Right lobe of liver (tissue), 6 donors: ENCODE measurements at places on chromosomes 3 and 15. TPM values are rescaled to one million over a fixed set of nuclear protein-coding genes. Genes with fewer than 3 reads are reported as not detected.

- no peak overlapping the region for H3K4me3 ChIP-seq
- no peak overlapping the region for H3K27ac ChIP-seq
- no peak for DNase-seq
- no peaks in the 10 kb centered on the region for H3K27me3 ChIP-seq
- H3K4me1 ChIP-seq = no peaks in the 10 kb centered on the region
- H3K36me3 ChIP-seq = no peaks in the 10 kb centered on the region
Measured at GRCh38 chr3:182803596-182803995, 10.3 kb downstream of the ATP11B start.

DNA sequence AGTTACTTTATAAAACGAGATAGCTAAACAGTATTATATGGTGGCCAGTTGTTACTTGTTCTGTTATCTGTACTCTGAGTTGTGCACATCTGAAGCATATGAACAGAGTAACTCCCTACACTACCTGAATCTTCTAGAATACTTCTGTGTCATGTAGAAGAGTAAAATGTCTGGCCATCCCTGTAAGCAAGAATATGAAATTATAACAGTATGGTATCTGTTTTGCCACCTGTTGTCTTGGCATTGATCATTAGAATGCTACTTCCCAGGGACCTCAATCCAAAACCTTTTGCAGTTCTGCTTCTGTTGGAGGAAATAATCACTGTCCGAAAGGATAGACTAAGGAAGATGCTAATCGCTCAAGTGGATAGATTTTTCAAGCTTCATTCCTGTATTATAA is 1.9 kb downstream of the TEX9 start:
- H3K4me3 ChIP-seq = no peak overlapping the region
- H3K36me3 ChIP-seq = no peaks in the 10 kb centered on the region
- no peaks in the 10 kb centered on the region for H3K27me3 ChIP-seq
- H3K27ac ChIP-seq = no peak overlapping the region
- H3K4me1 ChIP-seq = no peaks in the 10 kb centered on the region

- no peak overlapping the region for H3K4me3 ChIP-seq
- no peak overlapping the region for H3K27ac ChIP-seq
- no peak for DNase-seq
- H3K4me1 ChIP-seq = no peaks in the 10 kb centered on the region
Measured at GRCh38 chr3:179027326-179027900, 44.2 kb downstream of the ZMAT3 start.

- no peak overlapping the region for H3K4me3 ChIP-seq
- H3K27me3 ChIP-seq = no peaks in the 10 kb centered on the region
- no peaks in the 10 kb centered on the region for H3K36me3 ChIP-seq
- DNase-seq = no peak
Measured at GRCh38 chr3:79380581-79380980, 387.2 kb downstream of the ROBO1 start.

DNA sequence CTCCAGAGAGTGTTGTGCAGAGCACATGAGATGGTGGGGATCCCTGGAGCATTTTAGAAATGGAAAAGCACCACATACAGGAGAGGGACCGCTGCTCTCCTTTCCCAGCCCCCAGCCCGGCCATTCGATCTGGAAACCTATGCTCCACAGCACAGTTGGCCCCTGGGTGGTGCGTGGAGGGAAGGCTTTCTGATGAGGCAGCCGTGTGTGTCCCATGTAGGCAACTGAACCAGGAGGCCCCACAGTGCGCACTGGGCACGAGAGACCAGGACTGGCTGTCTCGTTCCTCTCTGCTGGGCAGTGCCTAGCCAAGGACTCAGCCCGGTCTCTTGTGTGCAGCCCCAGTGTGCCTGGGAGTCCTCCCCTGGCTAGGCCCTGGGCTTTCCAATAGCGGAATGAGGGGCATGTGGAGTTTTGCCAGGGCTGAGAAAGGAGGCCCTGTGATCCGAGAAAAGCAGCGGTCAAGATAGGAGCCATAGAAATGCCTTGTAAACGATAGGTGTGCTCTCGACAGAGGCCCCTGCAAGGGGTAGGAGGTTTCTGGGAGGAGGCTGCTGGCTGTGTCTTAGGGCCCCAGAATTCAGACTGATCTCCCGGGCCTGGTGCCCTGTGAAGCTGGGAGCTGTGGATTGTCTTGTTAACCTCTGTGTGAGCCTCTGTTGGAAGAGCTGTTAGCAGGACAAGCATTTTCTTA is 39.0 kb downstream of the CHDH start:
- no peaks in the 10 kb centered on the region for H3K36me3 ChIP-seq
- peak; percentile 33 for DNase-seq
- no peak overlapping the region for H3K4me3 ChIP-seq

DNA sequence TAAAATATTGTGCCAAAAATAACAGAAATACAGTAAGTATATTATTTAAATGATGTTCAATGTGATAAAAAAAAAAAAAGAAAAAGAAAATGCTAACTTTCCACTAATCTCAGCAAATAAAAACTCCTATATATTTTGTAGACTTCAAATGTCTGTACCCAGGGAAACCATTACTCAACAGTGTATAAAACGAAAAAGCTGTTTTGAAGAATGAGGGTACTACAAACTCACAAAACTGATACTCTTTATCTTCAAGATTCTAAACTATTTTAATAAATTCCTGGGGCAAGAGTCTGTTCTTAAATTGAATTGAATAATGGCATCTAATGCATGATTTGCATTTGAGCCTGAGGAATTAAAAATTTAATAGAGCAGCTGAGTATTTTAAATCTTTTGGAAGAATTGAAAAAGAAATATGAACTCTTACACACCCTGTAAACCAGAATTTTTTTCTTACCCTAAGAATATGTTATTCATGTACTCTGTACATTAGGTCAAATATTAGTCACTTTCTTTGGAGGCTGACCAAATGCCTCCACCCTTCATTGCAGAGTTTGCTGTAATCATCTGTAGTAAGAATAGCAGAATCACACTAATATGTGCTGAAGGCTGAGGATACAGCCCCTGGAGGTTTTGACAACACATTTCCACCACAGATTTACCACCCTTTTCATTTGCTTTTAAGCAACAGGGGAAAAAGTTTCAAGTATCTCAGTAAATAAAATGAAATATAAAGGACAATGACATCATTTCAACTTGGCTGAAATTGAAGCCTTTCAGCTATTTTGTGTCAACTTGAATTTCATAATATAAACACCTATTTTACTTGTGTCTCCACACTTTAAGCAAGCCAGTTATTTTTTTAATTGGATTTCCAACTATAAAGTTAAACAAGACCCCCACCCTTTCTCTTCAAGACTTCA is 79.7 kb downstream of the FBN1 start:
- no peaks in the 10 kb centered on the region for H3K27me3 ChIP-seq
- no peak overlapping the region for H3K4me3 ChIP-seq
- no peak for DNase-seq
- H3K27ac ChIP-seq = no peak overlapping the region
- no peaks in the 10 kb centered on the region for H3K36me3 ChIP-seq
- no peaks in the 10 kb centered on the region for H3K4me1 ChIP-seq

DNA sequence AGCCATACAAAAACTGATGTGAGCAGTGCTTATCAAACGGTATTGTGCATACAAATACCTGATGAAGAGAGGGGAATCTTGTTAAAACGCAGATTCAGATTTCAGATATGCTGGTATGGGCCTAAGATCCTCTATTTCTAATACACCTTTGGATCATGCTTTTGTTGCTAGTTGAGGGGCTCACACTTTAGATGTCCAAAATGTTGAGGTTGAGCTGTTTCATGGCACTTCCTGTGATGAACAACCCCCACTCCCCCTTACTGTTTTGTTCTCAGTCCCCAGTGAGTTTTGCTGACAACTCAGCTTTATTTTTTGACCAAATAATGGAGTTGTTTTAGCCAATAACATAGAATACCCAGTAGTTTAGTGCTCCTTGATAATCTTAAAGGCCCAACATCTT is 53.2 kb downstream of the ROBO2 start:
- no peaks in the 10 kb centered on the region for H3K4me1 ChIP-seq
- DNase-seq = no peak
- no peak overlapping the region for H3K4me3 ChIP-seq
- H3K27me3 ChIP-seq = no peaks in the 10 kb centered on the region
- no peak overlapping the region for H3K27ac ChIP-seq

DNA sequence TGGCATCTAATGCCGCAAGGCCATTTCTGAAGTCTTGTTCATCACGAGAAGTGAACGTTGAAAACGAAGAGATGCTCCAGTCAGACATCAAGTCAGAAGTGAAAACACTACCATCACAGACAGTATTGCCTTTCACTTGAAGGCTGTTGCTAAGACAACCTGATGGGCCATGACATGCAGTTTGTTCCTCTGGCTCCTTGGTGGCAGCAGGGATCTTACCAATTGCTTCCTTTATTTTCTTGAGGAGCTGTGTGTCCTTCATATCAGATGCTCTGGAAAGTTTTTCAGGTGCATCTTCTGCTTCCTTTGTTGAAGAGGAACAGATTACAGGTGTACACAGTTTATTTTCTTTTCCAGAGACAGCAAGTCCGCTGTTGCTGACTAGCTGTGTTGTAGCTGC is 30.7 kb upstream of the MYLK start:
- no peaks in the 10 kb centered on the region for H3K27me3 ChIP-seq
- H3K36me3 ChIP-seq = no peaks in the 10 kb centered on the region
- no peaks in the 10 kb centered on the region for H3K4me1 ChIP-seq
- no peak overlapping the region for H3K27ac ChIP-seq
- DNase-seq = no peak

GRCh38 chr3:107432013-107432515 is 54.8 kb downstream of the CCDC54 start:
- no peaks in the 10 kb centered on the region for H3K27me3 ChIP-seq
- no peaks in the 10 kb centered on the region for H3K4me1 ChIP-seq
- H3K36me3 ChIP-seq = no peaks in the 10 kb centered on the region

DNA sequence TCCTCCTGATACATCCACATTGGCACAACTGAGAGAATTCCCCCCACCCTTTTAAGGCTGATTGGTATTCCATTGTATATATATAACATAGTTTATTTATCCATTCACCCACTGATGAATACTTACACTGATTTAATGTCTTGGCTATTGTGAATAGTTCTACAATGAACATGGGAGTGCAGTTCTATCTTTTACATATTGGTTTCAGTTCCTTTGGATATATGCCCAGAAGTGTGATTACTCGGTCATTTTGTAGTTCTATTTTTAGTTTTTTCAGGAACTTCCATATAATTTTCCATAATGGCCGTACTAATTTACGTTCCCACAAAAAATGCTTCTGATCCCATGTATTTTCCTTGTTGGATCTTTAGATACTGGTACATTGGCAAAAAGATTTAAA is 135.3 kb downstream of the FMN1 start:
- DNase-seq = no peak
- H3K27ac ChIP-seq = no peak overlapping the region
- no peaks in the 10 kb centered on the region for H3K4me1 ChIP-seq
- no peaks in the 10 kb centered on the region for H3K36me3 ChIP-seq
- H3K4me3 ChIP-seq = no peak overlapping the region

The KLF15 gene
- total RNA-seq = 107 TPM

The SPRED1 gene
- total RNA-seq = 9.6 TPM

The SLC25A26 gene
- 12.5 TPM for total RNA-seq

The CYP1A1 gene
- total RNA-seq = 4.2 TPM

The RASGRF1 gene
- not detected for total RNA-seq
